LHCN-M2 (cell line): ENCODE measurements at places on chromosomes 4 and X. TPM values are rescaled to one million over a fixed set of nuclear protein-coding genes. Genes with fewer than 3 reads are reported as not detected.
A peak's percentile ranks its signal among the peaks of the same experiment; 100 is the strongest.

- peak; percentile 22 for DNase-seq
Measured at GRCh38 chr4:141705747-141706377, 69.5 kb downstream of the IL15 start.

Gene KLF8
- total RNA-seq: 1.5 and 2.2 TPM in 2 replicates

- DNase-seq: peak; percentile 63
Measured at GRCh38 chr4:150209140-150209829, 131.0 kb downstream of the DCLK2 start.

Gene MAP7D2
- total RNA-seq: 0.23 TPM in 1 of 2 replicates, not detected in the other

DNA sequence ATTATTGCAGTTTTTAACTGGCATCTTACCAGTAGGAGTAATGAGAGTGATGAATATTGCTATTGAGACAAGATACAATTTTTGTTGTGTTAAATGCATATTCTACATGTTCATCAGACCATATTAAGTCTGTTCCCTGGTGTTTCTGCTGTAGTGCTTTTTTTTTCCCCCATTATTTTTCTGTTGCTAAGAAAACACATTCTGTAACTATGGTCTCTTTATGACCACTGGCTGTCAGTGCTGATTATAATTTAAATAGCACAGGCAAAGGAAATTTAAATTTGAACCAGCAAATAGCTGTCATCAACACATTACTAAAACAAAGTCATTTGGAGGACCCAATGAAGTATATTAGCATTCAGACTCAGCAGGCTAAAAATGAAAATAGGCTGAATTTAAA, 98.3 kb upstream of the ANKRD50 start:
- DNase-seq: peak; percentile 4

DNA sequence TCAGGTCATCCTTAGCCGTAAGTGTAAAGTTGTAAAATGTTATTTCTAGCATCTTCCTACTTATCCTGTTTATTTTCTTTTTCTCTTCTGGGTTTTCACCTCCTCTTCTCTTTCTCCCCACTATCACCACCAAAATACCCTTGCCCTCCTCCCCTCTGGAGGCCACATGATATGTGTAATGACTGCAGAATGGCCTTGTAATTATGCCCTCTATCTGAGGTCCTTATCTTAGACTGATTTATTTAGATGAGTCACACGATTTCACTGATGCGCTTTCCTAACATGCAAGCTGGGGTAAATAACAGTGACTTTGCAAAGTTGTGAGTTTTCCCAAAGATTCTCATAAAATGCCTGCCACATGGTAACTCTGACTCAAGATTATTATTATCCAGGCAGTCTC, 231.8 kb upstream of the GPRIN3 start:
- DNase-seq: peak; percentile 68

- DNase-seq: peak; percentile 12
Measured at GRCh38 chr4:151644622-151645021, 116.2 kb downstream of the GATB start.

Gene ADRA2C
- 2.9 and 3.5 TPM in 2 replicates for total RNA-seq

DNA sequence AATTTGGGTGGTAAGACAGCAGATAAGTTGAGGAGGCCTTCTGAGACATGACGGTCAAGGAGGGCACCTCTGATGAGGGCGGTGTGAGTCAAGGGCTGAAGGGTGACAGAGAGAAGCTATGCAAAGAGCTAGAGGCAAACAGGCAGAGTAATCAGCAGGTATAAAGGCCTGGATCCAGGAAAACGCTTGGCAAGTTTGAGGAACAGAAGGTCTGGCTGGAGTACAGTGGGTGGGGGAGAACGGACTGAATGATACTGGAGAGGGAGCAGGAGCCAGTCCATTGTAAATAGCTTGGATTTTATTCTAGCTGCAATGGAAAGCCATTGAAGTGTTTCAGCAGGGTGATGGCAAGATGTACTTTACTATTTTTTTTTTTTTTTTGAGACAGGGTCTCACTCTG, 39.3 kb downstream of the RAB33B start:
- no peak for DNase-seq

- peak; percentile 98 for DNase-seq
Measured at GRCh38 chr4:83356899-83357661, 22.4 kb upstream of the HPSE start.

GRCh38 chr4:123423819-123424218, 27.2 kb downstream of the SPRY1 start:
- DNase-seq: no peak

- no peak for DNase-seq
Measured at GRCh38 chr4:27100713-27101112, 240.1 kb downstream of the STIM2 start.

Gene FGF2
- total RNA-seq: 14.6 and 15.0 TPM in 2 replicates

- no peak for DNase-seq
Measured at GRCh38 chr4:121697564-121697963, 784 bp upstream of the ANXA5 start.

DNA sequence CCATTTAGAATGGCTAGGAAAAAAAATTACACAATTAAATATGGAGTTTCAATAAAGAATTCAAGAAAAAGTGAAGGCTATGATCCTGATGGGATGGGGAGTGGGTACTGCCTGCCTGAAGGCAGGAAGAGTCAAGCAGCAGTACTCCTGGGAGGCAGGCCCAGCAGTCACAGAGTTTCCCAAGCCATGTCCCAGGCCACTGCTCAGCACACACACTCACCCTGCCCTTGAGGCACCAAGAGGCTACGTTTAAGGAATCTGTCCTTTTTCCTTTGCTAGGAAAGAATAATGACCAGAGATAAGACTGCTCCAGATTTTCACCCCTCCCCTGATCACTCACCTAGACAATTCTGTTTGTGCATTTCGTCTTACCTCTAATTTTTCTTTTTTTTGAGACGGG, 30.2 kb downstream of the MAP7D3 start:
- DNase-seq: no peak

Gene RHOXF2B
- total RNA-seq: not detected in 2 replicates

DNA sequence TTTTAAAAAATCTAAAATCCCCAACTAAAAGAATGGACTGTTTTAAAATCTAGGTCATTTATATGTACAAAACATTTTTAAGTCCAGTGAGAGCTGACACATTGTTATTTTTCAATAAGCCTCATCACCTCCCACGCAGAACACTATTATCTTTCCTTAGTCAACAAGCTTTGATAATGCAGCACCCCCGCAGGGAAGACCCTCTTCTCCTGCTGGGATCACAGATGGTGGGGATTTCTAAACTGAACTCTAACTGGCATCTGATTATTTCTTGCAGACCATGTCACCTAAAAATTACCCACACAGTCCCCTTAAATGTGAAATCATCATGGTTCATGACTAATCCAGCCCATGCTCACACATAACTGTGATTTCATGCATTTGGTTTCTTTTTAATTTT, 11.6 kb downstream of the SYTL4 start:
- no peak for DNase-seq

DNA sequence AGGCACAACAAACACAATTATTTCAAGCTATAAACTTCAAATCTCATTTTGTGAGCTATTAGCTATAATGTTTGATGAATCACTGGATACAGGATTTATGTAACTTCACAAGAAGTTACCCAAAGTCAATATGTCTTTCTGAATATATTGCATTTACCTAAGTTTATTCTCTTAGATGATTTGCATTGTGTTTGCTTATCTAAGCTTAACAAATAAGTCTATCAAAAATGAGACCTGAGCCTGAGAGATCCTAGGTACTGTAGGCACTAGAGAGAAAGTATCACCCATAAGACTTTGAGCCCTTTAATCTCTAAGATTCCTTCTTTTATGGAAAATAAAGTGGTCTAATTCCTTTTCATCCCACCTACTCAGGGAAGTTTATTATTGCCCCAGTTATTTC, 178.2 kb downstream of the NAF1 start:
- no peak for DNase-seq

- DNase-seq: no peak
Measured at GRCh38 chr4:1490011-1490653, 83.9 kb upstream of the NKX1-1 start.

DNA sequence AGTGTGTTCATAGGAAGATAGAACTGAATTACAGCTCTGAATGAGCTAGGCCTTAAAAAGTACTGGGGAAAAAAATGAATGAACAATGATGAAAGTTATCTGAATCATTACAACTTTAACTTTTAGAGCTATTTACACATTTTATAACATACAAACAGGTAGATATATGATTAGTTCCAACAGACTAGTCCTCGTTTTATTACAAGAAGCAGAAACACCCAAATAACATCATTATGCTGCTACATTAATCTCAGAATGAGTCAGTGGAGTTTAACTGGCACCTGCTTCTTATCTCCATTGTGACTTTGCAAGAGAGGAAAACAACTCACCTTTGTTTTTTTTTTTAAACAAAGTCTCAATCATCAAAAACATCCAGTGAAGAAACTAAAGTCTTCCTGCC, 15.2 kb downstream of the ATP8A1 start:
- DNase-seq: no peak

DNA sequence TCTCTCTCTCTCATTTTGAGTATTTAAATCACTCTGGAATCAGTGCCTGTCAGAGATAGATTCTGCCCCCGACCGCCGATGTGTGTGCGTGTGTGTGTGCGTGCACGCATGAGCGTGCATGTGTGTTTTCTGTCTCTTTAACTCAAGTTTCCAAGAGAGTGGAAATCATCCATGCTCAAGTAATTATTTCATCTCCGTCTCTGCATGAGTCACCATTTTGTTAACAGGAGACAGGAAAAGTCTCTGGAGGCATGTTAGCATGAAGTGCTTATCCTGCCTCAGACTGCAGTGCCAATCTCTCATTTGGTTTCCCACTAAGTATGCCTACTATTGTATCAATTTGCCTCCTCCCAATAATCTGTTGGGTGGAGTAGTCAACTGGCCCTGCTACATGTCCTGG, 182.9 kb upstream of the NHS start:
- DNase-seq: no peak

DNA sequence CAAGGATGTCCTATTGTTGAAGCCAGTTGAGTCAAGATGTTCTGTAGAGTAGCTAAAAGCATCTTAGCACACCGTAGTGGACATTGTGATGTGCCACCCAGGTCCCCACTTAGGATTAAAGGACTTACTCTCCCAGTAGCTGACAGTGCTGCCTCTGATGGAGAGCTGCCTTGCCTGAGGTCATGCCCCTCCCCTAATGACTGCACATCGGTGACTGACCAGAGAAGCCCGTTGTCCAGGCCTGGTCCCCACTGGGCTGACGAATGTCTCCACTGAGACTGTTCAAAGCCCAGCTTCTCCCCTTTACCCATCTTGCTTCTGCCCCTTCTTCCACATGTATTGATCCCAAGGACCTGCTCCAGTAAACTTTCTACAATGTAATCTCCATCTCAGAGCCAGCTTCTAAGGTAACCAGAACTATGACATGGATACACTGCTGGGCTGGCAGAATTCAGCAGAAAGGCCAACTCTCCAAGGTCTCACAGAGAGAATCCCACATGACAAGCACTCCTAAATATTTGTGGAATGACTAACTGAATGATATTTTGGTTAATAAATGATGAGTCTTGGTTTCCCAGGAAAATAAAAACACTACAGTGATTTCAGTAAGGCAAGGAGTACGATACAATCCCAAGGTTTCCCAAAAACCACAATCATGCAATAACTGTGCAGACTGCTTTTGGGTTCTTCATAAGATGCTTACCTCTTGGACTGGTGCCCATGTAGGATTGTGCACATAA, 82.4 kb upstream of the TMEM150C start:
- peak; percentile 79 for DNase-seq

Gene FAM236D
- not detected in 2 replicates for total RNA-seq

GRCh38 chrX:105488716-105489115, 268.2 kb upstream of the TEX13A start:
- peak; percentile 17 for DNase-seq

GRCh38 chr4:31125496-31125895, 405.3 kb downstream of the PCDH7 start:
- DNase-seq: no peak

GRCh38 chr4:108331905-108332632, 163.3 kb upstream of the LEF1 start:
- DNase-seq: no peak

GRCh38 chr4:31929676-31930345, 1209.6 kb downstream of the PCDH7 start:
- no peak for DNase-seq

DNA sequence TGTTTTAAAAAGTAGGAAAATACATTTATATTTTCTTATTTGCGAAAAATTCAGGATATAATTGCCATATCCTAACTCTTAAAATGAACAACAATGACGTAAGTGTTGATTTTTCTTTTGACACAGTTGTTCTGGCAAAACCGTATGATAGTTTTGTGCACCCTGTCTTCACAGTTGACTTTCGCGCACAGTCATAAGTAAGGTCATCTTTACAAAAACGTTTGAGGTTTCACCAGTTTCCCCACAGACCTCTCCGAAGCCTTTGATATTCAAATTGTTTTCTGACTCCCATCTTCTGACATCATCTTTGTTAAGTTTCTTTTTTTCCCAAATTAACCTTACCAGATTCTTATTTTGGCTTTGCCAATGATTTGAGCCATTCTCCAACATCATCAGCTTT, 48.1 kb upstream of the ATXN3L start:
- DNase-seq: no peak

Gene TMEM33
- 56.9 and 64.4 TPM in 2 replicates for total RNA-seq

Gene BEND4
- not detected in 2 replicates for total RNA-seq

DNA sequence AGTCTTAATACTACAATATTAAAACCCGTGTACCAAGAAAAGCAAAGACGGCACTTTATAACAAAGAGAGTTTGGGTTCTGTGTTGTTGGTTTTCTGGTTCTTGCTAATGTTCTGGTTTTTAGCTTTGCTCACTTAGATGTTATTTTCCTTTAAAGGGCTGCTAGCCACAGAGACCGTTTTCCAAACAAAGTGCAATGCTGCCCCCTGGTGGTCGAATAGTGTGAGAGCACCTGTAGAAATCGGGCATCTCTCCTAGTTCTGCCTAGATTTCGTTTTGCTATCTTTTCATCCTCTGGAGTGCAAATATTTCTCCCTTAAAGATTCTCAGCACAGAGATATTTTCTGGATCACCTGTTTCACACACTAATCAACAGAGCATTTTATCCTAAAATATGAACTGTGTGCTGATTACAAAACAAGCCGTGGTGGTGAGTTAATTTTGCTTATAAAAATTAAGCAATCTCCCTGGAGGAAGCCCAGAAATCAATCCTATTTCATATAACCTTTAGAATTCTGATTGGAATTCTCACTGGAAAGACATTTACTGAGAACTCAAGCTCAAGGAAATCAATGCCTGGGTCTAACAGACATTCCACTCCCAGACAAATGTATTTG, 334.5 kb upstream of the NOCT start:
- DNase-seq: peak; percentile 68
